Peyer's patch (tissue), 4 donors: ENCODE measurements at places on chromosomes 5 and 9. TPM values are rescaled to one million over a fixed set of nuclear protein-coding genes. Genes with fewer than 3 reads are reported as not detected.

FAM200C gene
- 0.66 TPM for total RNA-seq

NEUROG1 gene
- not detected for total RNA-seq

ACOT12 gene
- total RNA-seq, result 3.7 TPM

NPR2 gene
- 6.7 TPM for total RNA-seq

GSN gene
- total RNA-seq, result 529 TPM

CCDC107 gene
- total RNA-seq, result 21.9 TPM

ITK gene
- total RNA-seq, result 6.7 TPM

FABP6 gene
- 1,180 TPM for total RNA-seq

SPINK4 gene
- total RNA-seq, result 106 TPM

F2RL2 gene
- 1.1 TPM for total RNA-seq

ZNF879 gene
- 28.1 TPM for total RNA-seq

CD14 gene
- total RNA-seq, result 16.0 TPM

SLC9A3 gene
- 320 TPM for total RNA-seq

TEX48 gene
- total RNA-seq, result not detected

IFNE gene
- total RNA-seq, result 5.5 TPM

GNE gene
- total RNA-seq, result 47.0 TPM

- DNase-seq, result no peak
Observed at GRCh38 chr9:130432796-130433167, 12.0 kb upstream of the ASS1 start.

- no peak for DNase-seq
Observed at GRCh38 chr5:139914218-139914807, 118.7 kb downstream of the PSD2 start.

GRCh38 chr5:149345892-149346222 is 558 bp downstream of the GRPEL2 start:
- no peak for DNase-seq

GRCh38 chr5:8870959-8871355 is 674.9 kb downstream of the SEMA5A start:
- DNase-seq, result no peak

- peak; percentile 81 for DNase-seq
Observed at GRCh38 chr9:12813960-12814876, 39.4 kb downstream of the LURAP1L start.

- no peak for DNase-seq
Observed at GRCh38 chr5:146243247-146243646, 39.8 kb downstream of the RBM27 start.

DNA sequence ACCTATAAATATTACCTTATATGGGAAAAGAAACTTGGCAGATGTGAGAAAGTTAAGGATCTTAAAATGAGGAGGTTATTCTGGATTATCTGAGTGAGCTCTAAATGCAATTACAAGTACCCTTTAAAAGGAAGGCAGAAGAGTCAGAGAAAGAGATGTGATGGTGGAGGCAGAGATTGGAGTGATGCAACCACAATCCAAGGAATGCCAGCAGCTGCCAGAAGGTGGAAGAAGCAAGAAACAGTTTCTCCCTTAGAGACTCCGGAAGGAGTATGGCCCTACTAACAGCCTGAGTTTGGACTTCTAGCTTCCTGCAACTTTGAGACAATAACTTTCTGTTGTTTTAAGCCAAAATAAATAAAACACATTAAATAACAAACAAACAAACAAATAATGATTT is 108.7 kb upstream of the PRLR start:
- no peak for DNase-seq

DNA sequence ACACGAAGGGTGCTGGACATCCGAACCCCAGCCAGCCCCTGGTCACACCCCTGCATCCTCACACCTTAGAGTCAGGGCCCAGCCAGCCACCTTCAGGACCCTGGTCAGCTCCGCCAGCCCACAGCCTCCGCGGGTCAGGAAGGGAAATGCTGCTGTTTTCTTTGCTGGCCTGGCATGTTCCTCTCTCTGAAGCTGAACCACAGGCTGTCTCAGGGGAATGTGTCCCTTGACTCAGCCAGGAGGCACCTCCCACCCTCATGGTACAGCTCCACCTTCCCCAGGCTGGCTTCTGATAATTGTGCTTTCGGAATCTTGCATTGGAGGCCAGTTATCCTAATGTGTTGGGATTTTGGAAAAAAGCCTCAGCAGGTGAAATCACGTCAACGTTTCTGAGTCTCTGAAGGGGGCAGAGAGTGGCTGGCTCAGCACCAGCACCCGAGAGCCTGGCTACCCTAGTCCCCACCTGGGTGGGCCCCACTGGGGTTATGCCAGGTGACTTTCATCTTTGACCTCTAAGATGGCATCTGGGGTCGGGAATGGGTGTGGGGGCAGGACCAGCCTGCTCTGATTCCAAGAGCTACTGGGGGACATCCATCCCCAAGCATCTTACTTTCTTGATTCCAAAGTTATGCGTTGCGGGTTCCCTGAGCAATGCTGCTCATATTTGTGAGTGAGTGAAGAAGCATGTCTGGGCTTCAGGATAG is 9.8 kb upstream of the OLFM1 start:
- DNase-seq, result no peak

GRCh38 chr5:125196481-125197111 is 450.2 kb upstream of the ZNF608 start:
- no peak for DNase-seq

- DNase-seq, result no peak
Observed at GRCh38 chr5:97338729-97339128, 155.7 kb upstream of the RIOK2 start.

DNA sequence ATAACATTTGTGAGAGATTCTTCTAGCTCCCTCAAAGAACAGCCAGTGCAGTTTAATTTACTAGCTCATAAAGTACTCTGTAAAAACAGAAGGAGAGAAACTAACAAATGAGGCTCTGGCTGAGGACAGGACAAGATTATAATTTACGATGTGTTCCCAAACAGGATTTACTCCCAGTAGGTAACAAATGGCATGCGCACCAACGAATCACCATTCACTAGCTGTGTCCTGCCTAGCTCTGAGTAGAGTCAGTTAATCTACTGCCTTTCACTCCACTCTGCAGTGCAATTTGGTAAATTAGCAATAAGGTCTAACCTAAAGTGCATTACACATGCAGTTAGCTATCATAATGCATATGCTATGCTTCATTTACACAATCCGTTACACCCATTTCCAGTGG is 497.4 kb upstream of the CCNG1 start:
- DNase-seq, result no peak

DNA sequence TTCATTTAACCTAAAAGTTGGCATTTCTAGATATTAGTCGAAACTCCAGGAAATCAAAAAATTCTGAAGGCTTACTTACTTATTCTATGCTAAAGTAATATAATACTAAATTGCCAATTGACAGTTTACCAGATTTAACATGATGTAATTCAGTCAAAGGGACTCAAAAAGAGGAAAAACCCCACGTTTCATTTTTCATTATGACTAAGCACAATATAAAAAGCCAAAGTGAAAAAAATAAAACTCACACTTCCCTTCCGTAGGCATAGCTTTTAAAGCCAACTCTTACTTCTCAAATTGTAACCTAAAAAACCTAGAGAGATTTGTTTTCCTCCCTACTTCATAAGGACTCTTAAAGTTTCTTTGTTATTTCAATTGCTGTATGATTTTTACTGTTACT is 146.6 kb downstream of the RAPGEF6 start:
- no peak for DNase-seq

- DNase-seq, result no peak
Observed at GRCh38 chr5:33734537-33734936, 157.3 kb downstream of the ADAMTS12 start.

- DNase-seq, result no peak
Observed at GRCh38 chr5:109324931-109325330, 84.8 kb downstream of the PJA2 start.

DNA sequence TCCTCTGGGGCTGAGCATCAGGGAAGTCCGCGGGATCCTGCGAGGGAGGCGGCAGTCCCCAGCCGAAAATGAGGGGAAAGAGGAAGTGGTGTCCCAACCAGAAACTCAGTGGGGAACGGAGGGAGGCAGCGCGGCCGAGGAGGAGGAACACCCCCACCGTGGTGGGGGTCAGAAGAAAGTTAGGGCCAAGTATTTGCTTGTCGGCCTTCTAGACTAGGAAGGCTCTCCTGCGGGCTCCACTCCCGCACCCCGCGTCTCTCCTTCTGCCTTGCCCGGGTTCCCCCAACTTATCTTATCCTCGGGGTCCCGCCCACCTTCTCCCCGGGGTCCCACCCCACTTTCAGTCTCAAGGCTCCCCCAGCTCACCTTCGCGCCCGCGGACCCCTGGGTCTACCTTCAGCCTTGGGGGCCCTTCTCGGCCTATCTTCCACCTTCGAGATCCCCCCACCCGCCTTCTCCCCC is 557 bp upstream of the PHF2 start:
- peak; percentile 78 for DNase-seq

DNA sequence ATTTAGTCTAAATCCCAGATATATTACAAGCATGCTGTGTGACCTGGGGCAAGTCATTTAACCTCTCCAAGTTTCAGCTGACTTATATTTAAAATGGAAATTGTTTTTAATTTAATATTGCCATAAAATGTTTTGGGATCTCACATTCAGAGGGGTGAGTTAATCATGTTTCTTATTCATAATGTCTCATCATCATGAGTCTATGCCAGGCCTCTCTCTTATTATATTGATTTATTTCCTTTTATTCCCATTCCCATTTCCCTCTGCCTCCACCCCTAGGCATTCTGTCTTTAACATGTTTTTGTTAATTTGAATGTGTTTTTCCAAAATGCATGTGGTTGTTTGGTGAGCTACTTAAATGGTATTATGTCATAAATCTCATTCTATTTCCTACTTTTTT is 39.0 kb upstream of the TTC1 start:
- no peak for DNase-seq

DNA sequence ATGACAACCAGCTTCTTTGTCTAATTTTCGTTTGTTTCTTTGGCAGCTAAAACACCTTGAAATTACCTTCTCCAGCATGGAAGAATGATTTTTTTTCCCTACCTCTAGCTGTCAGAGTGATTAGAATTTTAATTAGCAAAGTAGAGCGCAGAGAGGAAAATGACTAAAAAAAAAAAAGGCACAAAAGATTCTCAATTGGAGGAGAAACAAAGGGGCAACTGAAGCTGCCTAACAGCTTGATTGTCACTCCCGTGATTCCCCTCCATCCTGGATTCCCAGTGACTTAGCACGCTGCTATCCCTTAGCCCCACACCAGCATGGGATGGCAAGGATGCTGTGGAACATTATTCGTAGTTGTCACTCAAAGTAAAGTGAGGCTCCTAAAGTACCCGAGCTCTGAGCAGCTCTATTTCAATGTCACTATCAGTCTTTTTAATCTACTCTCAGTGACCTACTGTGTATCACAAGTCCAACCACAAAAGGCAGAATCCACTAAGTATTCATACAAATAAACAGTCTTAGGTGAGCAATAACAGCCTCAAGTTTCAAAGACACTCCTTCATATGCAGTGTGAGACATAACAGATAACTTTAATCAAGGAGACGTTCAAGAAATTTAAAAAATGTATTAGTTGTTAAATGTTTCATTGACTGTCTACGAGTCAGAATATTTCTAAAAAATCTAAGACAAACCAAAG is 710.0 kb upstream of the GRAMD2B start:
- DNase-seq, result no peak

GRCh38 chr5:146667633-146668272 is 151.8 kb upstream of the GPR151 start:
- DNase-seq, result no peak

DNA sequence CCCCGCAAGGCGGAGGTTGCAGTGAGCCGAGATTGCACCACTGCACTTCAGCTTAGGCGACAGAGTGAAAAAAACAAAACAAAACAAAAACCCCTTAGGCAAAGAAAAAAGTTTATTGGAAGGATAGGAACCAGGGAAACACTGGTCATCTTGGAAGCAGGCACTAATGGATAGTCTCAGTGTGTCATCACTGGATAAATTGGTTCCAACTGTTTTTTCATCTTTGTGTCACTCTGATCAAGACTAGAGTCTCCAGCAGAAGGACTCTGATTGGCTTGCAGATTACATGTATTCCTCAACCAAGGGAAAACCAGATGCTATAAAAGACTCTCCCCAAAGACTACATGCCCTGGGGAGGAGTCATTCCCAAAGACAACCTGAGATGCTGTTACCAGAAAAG is 35.0 kb upstream of the HMHB1 start:
- no peak for DNase-seq

DNA sequence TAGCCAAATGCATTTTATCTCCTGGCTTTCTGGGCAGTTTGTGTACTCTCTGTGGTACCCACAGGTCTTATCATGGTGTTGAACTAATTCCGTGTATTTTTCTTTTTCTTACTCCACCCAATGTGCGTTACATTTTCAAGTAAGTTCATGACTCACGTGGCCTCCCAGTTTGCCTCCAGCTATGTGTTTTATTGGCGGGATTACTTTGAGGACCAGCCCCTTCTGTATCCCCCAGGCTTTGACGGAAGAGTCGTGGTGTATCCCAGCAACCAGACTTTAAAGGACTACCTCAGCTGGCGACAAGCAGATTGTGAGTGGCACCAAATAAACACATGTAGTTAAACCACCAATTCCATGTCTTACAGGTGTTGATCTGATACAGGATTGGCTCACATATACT is 3.2 kb downstream of the THG1L start:
- DNase-seq, result no peak

GRCh38 chr5:154470947-154471870 is 6.8 kb downstream of the HAND1 start:
- DNase-seq, result no peak

- no peak for DNase-seq
Observed at GRCh38 chr9:27634879-27635278, 61.6 kb upstream of the C9orf72 start.

- DNase-seq, result no peak
Observed at GRCh38 chr5:144236499-144236898, 65.8 kb downstream of the KCTD16 start.

DNA sequence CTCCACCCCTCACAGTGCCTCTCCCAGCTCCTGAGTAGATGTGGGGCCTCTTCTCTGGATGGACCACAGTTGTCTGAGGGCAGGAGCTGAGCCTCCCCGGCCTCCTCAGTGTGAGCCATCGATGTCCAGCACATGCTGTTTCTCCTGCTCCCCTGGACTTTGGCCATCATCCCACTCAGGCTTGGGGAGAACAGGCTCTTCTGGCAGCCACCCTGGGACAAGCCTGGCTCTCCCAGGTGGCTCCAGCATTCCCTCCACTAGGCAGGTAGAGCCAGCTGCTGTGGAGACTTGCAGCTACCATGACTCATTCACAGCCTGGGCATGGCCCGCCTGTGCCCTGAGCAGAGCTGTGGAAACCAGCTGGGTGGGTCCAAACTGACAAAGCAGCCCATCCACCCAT is 77.0 kb downstream of the CSNK1A1 start:
- peak; percentile 87 for DNase-seq

- no peak for DNase-seq
Observed at GRCh38 chr5:104050436-104050835, 487.8 kb upstream of the NUDT12 start.

GRCh38 chr5:24804221-24804681 is 159.5 kb upstream of the CDH10 start:
- no peak for DNase-seq

- no peak for DNase-seq
Observed at GRCh38 chr9:135107581-135108235, 20.2 kb downstream of the OLFM1 start.
